ENCODE measurements at places on chromosomes 16 and 17.

DNA sequence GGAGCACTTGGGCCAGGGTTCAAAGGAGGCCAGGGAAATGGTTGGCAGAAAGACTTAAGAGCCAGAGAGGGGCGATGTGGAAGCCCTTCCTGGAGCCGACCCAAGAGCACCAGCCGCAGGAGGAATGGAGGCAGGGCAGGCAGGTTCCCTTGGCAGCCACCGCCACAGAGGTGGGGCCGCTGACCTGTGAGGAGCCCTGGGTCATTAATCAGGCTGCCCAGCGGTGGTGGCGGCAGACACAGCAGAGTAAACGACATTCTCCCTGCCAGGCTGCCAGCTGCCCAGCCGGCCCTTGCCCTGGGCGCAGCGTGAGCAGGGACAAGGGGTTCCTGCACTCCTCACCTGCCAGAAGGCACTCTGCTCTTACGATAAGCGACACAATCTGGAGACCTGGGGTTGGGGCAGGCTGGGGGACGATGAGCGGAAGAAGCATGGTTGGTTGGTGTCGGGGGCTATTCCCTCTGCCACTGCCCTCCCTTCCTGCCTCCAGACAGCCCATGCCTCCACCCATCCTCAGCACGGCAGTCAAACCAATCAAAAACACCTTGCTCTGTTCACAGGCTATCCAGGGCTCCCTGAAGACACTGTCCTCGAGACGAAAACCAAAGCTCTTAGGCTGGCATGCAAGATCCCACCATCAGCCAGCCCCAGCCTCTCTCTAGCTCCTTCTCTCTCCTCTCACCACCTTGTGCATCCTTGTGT, 40.9 kb downstream of the PLXDC1 start:
- DNase-seq = no peak

GRCh38 chr17:66430846-66431795, 128.7 kb downstream of the PRKCA start:
- no peak for DNase-seq

DNA sequence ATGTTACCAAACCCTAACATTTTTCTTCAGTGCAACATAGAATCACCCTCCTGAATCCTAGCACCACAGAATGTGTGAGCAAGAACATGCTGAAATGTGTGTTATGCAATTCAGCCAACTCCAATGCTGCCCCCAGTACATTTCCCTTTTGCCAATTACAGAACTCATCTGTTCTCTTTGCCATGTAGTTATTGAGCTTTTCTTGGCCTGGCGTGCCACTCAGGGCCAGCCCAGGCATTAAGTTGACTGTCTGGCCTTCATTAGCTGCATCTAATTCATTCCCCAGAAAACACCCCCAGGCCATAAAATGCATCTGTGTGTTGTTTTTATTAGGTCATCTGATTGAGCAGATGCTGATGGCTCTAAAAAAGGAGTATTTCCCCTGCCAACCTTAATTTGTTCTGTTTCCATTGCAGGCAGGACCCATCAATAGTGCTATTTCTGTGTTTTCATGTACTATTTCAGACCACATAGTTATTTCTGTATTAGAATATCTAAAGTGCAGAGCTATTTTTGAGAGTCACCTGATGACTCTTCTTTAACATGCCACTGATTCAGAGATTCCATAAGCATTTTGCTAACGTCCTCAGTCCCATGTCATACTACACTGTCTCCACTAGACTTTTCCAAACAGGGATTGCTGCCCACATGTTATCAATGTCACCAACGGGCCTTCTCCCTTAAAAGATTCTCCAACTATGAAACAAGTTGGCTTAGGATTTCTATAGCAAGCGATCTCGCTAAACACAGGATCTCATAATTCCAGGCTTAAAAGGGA, 969.7 kb downstream of the CDH11 start:
- no peak for DNase-seq

GRCh38 chr16:26658486-26658885, 408.2 kb upstream of the C16orf82 start:
- DNase-seq = no peak

DNA sequence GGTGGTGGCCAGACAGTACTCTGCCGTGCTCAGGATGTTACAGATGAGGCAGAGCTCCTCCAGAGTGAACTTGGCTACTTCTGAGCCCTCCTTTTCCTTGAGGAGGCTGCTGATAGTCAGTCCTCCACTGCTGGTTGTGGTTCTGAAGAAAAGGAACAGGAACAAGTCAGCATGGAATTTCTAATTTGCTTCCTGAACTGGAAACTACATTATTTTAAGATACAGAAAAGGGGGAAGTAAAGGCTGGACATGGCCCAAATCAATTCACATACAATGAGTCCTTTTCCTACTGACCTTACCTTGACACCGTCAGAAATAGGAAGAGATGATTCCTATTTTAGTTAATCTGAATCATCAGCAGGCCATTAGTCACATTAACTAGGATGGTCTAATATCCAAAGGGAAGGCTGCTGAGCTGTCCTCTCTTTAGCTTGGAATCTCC, 154.2 kb downstream of the VPS53 start:
- DNase-seq = no peak

DNA sequence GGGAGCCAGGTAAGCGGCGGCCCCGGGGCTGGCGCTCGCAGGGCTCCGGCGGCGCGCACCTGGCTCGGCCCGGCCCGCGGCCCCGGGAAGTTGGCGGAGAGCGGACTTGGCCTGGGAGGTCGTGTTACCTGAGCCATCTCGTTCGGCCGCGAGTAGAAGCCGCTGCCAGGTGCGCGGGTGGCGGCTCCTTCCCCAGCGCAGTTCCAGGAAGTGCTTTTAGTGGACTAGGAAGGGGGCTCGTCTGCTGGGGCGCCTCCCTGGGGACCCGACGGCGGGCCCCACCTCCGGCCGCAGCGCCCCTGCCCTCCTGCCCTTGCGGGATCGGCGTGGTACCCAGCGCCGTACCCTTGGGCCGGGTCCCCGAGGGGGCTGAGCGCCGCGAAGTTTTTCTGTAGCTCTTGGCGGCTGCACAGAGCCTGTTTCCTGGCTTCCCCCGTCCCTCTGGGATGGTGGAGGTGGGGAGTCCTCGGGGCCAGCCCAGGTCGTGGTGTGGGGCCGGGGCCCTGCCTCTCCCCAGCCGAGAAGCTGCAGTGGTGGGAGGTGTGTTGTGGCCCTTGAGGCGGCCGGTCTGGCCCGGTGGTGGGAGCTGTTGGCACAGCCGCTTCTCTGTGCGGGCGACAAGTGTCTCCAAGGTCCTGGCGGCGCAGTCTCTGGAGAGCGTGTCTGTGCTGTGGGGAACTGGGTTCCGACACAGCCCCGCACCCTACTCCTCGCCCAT, 96.9 kb downstream of the RAB11FIP4 start:
- DNase-seq = peak; percentile 53

DNA sequence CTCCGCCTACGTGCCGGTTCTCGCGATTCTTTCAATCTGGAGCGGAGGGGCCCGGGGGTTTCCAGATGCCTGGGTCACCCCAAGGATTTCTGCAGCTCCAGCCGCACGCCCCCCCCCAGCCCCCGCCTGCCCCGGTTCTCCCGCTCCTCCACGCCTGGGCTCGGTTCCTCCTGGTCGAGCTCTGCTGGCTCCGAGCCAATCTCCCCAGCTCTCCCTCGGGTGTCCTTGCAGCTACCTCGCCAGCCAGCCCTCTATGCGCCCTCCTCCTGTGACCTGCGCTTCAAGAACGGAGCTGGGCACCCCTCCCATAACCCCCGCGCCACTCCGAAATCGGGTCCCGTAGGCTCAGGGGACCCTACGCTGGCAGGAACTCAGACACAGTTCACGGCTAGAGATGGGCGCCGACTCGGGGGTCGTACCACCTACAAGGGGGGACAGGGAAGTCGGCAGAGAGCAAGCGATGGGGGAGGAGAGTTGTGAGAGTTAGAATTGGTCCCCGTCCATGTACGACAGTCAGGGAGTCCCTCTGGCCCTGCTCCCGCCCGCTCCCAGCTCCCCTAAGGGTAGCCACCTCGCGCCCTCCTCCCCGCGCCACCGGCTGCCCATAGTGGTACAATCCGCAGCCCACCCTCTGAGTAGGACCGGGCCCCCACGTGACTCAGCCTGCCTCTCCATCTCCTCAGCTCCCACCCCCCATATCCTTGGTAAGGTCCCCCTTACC, 961 bp downstream of the FGF11 start:
- DNase-seq = peak; percentile 59

DNA sequence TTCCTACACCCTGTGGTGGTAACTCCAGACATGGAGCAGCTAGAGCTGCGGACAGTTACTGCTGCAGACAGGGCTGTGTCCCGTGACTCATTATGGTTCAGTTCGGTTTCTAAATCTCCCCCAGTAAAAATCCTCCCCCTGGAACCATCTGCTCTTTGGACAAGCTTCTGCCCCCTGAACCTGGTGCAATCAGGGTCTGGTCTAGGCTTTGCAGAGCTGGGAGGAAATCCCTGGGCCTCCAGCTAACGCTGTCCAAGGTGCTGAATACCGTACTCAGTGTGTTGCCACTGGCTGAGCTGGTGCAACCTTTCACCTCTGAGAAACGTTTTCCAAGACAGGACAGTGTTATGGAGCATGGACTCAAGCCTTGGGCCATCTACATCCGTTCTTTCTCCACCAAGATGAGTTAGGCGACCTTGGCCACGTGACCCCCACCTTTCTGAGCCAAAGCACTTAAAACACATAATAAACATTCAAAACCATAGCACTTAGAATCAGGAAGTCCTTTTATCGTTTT, 142.0 kb downstream of the CPPED1 start:
- peak; percentile 23 for DNase-seq

- no peak for DNase-seq
These were observed 1.7 kb upstream of the MSRB1 start for GRCh38 chr16:1944612-1945199.

DNA sequence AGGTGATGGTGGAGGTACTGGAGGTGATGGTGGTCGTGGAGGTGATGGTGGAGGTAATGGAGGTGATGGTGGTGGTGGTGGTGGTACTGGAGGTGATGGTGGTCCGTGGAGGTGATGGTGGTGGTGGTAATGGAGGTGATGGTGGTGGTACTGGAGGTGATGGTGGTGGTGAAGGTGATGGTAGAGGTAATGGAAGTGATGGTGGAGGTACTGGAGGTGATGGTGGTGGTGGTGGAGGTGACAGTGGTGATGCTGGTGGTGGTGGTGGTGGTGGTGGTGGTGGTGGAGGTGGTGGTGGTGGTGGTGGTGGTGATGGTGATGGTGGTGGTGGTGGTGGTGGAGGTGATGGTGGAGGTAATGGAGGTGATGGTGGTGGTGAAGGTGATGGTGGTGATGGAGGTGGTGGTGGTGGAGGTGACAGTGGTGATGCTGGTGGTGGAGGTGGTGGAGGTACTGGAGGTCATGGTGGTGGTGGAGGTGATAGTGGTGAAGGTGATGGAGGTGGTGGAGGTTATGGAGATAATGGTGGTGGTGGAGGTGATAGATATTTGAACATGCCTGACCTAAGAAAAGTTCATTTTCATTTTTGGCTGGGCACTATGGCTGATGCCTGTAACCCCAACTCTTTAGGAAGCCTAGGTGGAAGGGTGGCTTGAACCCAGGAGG, 55.0 kb downstream of the RNF213 start:
- DNase-seq = no peak

- DNase-seq = no peak
These were observed 1.5 kb upstream of the LIMD2 start for GRCh38 chr17:63701456-63701820.

DNA sequence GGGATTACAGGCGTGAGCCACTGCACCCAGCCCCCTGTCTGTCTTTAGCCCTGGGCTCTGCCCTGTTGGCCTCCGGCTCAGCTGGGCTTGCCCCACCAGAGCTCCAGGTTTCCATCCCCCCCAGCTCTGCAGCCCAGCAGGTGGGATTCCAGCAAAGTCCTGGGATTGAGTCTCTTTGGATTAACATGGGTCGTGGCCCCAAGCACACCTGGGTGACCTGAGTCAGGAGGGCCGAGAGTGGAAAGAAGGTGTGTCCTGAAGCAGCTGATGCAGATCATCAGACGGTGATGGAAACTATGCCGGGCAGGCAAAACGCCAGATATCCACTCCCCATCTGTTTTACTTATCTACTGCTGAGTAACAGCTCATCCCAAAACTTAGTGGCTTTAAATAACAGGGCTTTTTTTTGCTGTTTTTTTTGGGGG, 72.5 kb downstream of the KNOP1 start:
- DNase-seq = no peak

DNA sequence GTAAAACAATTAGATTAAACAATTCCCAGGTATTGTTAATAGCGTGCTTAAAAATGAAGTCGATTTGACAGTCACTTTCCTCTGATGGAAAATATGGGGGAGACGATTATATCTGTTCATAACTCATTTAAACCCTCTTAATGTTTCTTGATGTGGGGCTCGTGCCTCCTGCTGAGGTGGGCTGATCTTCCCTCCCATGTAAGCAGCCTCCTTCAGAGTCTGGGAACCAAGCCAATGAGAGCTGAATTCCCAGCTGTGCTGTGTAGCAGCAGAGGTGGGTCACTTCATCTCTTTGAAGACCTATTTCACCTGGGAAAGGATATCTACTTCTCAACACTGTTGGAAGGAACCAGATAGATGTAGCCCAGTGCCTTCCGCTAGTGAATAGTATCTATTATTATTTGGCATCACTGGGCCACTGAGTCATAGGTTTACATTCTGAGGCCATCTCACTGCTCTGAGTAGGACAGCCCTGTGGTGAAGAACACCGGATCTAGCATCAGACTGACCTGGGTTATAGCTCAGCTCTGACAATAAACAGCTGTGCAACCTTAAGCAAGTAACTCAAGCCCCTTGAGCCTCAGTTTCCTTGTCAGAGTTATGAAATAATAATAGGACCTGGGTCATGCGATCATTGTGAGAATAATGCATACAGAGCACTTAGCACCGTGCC, 85.3 kb upstream of the C16orf82 start:
- DNase-seq = no peak

GRCh38 chr16:88297178-88297720, 85.5 kb upstream of the ZNF469 start:
- no peak for DNase-seq

DNA sequence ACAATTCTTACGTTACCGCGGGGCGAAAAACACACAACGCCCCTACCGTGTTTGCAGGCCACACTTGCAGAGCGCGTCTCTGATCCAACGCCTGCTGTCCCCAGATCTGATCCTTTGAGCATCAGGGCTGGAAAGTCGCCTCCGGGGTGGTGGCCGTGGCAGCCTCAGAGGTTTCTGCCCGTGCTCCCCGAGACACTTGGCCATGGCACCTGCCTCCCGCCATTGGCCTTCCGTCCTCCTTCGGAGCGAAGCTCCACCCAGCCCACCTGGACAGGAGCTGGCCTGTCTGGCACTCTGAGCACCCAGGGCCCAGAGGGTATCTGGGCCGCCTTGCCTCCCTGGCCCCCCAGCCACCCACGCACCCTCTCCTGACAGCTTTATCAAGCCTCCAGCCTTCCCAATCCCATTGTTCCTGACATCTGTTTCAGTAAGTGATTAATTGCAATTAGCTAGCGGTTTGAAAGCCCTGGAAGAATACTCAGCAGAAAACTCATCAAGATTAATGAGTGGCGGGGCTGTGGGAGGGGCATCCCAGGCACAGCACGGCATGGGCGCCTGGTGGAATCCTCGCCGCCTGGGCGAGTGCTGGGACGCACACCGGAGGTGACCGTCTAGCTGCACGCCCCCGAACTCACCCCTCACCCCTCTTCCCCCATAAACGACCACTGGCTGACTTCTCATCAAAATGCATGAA, 181.5 kb upstream of the GSE1 start:
- no peak for DNase-seq

- DNase-seq = no peak
These were observed 13.2 kb downstream of the UBALD2 start for GRCh38 chr17:76278268-76278908.

GRCh38 chr17:17516941-17517720, 20.9 kb upstream of the RASD1 start:
- DNase-seq = no peak
